Stimulated activated CD4-positive, alpha-beta T cell treated with anti-CD3 and anti-CD28 coated beads, TNF-alpha, amount 100 ng/mL, for 4 hours (primary cell): ENCODE measurements at places on chromosomes 12 and 14.

DNA sequence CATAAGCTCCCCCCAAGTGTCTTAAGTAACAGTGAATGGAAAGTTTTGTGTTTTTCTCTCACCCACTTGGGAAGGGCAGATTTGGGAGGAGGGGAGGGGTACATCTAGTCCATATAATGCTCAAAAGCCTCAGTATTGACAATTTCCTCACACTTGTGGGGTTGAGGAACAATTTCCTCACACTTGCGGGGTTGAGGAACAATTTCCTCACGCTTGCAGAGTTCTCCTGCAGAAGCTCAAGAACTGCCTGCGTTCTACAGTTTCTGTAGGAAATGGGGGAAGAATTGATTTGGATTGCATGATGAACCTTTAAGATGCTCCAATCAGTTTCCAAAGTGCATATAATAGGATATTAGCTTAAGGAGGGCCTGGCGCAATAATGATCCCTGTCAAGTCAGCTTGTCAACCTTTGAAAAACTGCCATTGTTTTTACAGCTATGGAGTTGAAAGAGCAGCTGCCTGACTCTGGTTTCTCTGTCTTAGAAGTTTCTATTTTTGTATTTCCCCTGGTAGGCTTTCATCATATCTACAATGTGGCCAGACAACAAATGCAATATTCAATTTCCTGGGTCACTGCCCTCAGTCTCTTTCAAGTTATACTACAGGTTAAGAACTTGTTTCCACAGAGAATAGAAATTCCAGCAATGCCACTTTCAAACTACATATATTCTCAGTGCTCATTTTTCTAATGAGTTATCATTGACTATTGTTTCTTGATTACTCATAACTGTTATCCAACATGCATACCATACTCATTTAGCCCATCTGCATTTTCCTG lies 66.5 kb downstream of the PLEKHG7 start:
- no peak for DNase-seq

DNA sequence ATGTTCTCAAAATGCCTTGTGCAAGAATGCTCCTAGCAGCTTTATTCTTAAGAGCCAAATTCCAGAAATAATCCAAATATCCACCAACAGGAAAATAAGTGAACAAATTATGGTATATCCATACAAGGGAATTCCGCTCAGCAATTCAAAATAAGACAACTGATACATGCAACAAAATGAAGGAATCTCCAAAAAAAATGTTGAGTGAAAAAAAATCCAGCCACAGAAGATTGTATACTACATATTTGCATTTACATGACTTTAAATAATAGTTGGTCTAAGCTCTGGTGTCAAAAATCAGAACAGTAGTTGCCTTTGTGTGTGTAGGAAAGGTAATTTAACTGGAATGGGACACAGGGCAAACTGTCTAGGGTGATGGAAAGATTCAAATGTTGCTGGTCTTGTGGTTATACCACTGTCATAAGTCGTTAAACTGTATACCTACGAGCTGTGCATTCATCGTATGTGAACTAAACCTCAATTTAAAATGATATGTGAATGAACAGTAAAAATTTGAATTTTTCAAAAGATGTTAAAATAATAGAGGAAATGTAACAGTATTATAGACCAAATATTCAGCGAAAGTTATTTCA lies 3.2 kb downstream of the CD69 start:
- DNase-seq, result no peak

- no peak for DNase-seq
Measured at GRCh38 chr14:36423430-36423829, 96.6 kb downstream of the NKX2-1 start.

DNA sequence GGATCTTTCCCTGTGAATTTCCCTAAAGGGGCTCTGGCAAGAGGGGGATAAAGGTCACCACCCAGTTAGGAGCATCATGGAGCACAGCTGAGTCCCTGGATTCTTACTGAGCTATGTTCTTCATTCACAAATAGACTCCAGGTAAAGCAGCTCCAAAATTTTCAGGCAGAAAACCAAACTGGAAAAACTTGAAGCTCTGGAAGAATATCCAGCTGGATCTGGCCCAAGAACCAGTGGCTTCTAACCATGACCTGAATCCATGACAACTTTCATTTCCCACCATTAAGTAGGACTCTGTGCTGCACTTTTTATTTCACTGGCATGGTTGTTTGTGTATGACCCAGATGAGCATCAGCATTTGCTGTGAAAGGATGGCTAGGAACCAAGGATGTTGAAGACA lies 180.4 kb upstream of the FKBP4 start:
- DNase-seq, result no peak

GRCh38 chr12:95487024-95487423 lies 13.1 kb downstream of the METAP2 start:
- no peak for DNase-seq

DNA sequence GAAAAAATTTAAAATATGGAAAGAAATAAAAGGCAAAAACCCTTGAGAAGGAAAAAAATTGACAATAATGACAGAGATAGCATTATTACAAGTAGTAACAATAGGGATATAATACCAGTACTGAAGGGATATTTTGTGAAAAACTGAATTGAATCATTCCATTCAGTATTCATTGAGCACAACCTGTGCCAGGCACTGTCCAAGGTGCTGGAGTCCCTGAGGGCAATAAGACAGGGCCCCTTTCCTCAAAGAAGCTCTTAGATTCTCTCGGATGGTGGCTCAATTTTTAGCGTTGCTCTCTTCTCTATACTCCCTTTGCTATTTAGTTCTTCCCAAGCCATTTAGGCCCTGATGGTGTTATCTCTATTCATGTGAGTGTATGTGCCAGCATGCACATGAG lies 34.3 kb upstream of the GAS2L3 start:
- no peak for DNase-seq

DNA sequence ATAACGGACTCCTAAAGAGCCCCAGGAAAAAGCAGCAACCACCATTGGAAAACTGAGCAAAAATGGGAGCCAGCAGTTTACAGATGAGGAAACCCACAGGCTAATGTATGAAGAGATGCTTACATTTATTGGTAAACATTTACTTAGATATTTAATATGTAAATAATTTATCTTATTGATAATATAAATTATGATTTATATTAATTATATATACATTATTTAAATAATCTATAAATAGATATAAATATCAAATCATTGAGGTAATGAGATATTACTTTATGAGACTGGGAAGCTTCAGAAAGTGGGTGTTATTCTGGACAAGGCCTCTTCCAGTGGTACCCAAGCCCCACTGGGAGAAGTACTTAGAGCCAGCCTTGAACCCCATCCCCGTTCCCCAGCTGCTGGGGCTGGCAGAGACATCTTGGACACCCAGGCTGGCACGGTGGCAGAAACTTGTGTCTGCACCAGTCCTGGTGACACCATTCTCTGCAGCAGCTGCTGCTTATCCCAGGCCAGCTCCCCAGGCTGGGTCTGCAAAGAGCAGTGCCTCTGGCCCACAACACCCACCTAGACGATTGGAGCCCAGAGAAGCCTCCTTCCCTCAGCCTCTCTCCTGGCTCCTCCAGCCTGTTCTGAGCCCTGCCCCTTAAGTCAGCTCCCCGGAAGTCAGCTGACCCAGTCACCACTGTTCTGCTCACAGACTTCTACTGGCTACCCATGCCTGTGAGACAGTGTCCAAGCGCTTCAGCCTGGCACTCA lies 25.9 kb downstream of the ISCA2 start:
- DNase-seq, result no peak

DNA sequence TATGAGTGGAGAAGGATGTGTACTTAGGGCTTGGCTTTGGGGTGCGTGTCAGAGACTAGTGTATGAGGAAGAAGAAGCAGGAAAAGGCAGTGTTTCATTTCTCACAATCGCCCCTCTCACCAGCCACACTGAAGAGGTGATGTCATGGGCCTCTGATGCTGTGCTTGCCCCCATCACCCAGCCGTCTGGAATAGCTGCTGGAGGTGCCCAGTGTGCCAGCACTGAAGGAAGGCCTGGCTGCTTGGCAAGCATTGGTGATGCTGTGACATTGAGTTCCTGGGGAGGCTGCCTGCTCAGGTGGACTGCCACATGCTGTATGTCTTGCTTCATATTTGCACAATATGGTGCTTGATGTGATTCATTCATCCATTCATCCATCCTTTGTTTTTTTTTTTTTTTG lies 56.2 kb downstream of the CRADD start:
- DNase-seq, result no peak
